Skeletal muscle cell (primary cell): ENCODE measurements at places on chromosomes 7 and 10.

GRCh38 chr10:84054743-84055142, 84.6 kb upstream of the GHITM start:
- DNase-seq = no peak

DNA sequence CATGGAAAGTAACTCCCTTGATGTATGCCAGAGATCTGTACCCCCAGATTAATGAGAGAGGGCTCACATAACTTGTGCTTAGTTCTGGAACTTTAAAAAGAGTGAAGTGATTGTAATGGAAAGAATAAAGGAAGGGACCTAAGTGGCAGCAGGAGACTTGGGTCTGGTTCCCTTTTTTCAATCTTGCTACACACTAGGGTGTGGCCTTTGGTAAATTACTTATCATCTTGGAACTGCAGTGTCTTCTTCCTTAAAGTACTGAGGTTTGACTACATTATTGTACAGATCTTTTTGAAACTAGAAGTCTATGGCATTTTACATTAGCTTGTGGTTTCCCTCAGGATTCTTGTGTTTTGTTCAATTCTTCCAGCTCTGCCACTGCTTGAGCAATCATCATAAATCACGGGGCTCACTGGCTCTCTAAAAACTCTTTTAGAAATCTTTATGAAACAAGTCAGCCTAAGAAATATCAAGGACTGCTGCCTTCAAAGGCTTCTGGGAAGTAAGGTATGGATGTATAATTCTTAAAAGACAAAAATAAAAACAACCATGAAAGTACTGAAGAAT, 22.5 kb upstream of the CHRM2 start:
- no peak for DNase-seq

- no peak for DNase-seq
Observed at GRCh38 chr7:138158739-138159528, 82.7 kb downstream of the AKR1D1 start.

- DNase-seq = no peak
Observed at GRCh38 chr10:93096901-93097300, 23.2 kb downstream of the CYP26A1 start.
